Type B pancreatic cell (in vitro differentiated cells): ENCODE measurements at places on chromosomes 4 and X.

DNA sequence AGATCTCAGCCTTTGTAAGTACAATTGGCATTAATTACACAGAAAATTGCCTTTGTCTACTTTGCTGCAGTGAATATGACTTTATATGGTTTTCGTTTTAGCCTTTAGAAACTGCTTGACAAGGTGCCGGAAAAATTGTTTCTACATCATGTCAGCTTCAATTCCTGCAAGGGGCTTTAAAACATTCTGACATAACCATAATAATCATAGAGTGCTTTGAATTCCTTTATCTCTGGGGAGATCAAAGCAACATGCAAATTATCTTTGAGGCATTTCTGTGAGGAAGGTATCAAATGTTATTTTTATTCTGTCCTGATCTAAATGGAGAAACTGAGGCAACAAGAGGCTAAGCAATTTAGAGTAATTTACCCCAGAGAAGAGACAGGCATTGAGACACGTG, 57.8 kb downstream of the MMRN1 start:
- no peak for DNase-seq

- DNase-seq = no peak
Measured at GRCh38 chr4:14807856-14808255, 194.4 kb upstream of the CPEB2 start.

- DNase-seq = no peak
Measured at GRCh38 chrX:37378830-37379229, 29.7 kb downstream of the PRRG1 start.

DNA sequence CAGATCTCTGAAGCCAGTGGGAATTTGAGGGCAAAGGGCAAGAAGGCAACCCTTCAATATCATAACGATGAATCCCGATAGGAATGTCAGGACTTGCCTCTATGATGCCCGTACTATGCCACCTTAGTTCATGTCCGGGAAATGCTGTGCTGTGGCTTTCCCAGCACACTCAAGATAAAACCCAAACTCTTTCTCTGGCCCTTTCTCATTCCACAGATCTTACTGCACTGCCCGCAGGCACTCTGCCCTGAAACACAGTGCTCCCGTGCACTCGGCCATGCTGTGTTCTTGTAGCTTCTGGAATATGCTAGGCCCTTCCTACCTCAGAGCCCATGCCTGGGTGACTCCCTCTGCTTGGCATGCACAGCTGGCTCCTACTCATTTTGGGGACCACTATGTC, 26.3 kb downstream of the SORCS2 start:
- no peak for DNase-seq

DNA sequence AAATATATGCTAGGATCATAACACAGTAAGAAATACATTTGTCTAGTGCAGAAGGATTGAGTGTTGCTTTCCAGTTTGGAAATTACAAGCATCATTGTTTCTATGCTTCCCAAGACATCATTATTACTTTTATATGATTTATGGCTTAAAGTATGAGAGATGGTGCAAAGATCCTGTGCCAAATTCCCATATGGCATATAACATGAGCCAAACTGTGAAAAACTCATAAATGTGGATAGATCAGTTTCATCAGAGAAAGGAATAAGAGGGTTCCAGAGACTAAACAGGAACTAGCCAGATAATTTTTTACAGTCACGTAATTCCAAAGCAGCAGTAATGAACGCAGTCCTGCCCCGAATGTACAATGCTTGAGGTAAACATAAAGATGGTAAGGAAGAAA, 126.3 kb downstream of the PRDM5 start:
- no peak for DNase-seq

DNA sequence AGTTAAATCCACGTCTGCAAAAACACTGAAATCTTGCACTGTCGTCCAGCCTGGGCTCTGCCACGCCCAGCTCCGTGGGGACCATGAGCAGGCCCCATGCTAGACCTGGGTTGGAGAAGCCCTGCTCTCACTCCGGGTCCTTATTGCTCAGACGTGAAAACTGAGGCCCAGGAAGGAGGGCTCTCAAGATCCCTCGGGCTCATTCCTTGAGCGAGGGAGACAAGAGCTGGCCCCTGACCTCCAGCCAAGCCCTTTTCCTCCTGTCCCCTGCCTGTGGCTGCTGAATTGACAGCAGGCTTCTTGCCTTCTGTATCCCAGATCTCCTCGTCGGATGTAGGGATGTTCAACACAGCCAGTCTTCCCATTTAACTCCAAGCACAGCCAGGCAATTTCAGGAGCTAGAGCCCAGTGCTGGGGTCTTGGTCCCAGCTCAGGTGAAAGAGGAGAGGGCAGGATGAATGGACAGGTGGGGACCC, 109.5 kb downstream of the CPZ start:
- peak; percentile 40 for DNase-seq

- no peak for DNase-seq
Measured at GRCh38 chrX:21779095-21779494, 21.2 kb upstream of the SMPX start.

DNA sequence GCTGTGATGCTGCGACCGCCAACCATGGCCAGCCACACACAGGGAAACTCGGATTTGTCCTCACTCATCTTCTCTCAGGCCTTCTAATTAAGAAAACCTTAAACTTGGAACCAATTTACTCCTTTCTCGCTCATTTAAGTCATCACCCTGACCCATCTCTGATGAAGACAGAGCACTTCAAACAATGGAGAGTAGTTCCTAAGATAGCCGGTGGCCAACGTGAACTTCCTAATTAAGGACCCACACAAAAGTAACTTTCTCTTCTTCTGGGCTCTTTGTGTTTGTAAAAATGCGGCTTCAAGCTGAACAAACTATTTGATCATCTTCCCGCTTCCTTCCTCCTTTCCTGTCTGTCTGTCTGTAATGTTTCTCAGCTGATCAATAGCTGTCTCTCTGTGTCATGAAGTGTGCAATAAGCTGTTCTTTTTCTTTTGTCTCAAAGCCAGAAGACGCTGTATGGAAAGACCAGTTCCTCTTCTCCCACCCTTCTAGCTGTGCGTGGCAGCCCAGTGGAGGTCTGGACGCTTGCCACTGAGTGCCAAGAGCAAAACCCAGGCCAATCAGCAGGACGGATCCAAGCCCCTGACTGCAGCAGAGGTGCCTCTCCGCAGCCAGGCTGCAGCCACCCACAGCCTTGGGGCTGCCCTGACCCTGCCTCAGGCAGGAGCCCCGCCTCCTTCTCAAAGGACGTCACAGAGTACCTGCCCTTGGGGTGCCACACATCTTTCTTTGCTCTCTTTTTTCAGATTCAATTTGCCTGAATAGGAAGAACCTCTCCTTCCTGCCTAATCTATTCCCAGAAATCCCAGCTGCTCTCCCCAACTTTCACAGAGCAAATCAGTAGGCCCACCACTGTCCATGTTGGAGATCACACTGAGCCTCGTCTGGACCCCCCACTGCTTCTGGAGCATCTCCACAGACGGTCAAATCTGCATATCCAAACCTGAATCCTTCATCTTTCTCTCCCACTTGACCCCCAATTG, 59.3 kb downstream of the MAML3 start:
- no peak for DNase-seq

DNA sequence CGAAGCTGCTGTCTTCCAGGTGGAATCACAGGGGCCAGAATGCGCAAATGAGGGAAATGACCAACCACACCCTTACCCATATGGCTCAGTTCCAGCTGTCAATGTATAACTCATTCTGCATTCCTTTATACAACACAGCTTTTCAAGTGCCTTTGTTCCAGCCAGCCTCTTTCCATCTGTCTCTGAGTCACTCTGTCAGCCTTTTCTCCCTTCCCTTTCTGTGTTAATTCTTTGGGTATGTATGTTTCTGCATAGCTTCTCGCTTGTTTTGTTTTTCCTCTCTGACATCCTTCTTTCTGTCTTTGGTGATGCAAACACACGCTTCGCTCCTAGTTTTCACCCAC, 54.5 kb downstream of the RS1 start:
- DNase-seq = no peak

DNA sequence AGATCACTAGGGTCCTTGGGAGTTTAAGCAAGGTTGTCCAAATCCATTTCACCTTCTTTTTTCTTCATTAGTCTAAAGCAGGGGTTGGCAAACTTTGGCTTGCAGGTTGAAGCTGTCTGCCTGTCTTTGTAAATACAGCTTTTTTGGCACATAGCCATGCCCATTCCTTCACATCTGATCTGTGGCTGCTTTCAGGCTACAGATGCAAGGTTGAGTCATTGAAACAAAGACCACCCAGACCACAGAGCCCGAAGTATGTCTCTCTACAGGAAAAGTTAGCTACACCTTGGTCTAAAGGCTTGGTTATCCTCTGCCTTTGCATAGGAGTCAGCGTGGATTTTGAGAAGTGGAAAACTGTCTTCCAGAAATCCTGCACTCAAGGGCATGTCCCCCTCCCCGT, 238.1 kb upstream of the STS start:
- no peak for DNase-seq

- no peak for DNase-seq
Measured at GRCh38 chr4:95214408-95214807, 334.4 kb downstream of the UNC5C start.

DNA sequence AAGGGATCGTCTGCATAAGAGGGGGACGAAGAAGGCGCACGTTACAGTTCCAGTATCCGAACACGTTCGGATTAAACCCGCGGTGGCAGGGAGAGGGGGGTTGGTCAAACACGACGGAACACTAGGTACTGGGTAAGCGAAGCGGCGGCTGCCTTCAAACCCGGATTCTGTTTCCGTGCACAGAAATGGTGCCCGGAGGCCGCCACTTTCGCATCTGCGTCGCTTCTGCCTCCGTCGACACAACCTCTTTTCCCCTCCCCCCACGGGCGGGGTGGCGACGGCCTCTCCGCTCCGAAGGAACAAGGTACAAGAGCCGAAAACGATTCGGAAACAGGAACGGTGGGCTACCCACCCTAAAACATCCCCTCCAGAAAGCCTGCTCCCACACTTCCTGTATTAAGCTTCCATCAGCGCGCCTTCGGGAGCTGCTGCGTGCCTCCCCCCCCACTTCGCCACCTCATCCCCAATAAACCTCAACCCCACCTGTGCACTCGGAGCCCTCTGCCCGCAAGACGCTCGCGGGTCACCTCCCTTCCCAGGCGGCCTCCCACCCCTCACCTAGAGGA, 667 bp downstream of the G3BP2 start:
- peak; percentile 76 for DNase-seq

DNA sequence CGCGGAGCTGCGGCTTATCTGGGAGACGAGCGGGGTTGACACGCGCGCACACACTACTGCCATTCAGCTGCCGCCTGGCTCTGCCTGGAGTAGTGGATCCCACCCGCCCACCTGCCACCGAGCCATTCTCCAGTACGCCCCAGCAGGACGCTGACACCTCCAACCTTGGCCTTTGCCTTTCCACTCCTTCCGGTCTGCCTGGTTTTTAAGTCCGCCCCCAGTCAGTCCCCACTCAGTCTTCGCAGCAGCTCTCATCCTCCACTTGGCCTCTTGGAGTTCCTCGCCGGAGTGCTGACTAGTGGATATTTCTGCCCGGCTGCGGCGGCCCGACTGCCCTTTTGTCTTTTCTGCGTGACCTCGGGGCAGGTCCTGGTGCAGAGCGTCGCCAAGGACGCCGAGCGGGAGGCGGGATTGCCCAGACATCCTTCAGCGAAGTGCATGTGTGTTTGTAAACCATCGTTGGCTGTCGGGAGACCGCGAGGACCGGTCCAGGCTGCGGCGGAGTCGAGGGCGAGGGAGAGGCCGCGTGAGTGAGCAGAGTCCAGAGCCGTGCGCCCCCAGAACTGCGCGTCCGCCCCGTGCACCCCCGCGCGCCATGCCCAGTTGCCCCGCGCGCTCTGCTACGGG, 1.1 kb downstream of the SLIT2 start:
- peak; percentile 72 for DNase-seq

GRCh38 chr4:4577359-4577875, 35.6 kb upstream of the STX18 start:
- DNase-seq = no peak

- no peak for DNase-seq
Measured at GRCh38 chr4:185470501-185471195, 885 bp downstream of the CCDC110 start.

DNA sequence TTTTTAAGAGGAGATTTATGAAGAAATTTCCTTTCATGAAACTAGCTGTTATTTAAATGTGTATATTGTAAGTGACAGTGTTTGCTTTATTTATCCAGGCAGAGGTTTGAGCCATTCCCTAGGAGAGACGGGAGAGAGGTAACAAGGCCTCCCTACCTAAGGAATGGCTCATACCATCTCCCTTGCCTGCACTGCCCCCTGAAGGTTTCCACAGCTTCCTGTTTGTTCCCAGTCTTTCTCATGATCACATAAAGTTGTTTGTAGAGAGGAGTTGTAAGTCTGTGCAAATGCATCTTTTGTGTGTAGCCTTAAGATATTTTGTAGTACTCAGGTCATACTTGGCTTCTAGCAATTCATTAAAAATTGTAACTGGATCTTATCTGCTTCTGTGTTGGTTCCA, 1504.5 kb upstream of the PCDH10 start:
- no peak for DNase-seq

DNA sequence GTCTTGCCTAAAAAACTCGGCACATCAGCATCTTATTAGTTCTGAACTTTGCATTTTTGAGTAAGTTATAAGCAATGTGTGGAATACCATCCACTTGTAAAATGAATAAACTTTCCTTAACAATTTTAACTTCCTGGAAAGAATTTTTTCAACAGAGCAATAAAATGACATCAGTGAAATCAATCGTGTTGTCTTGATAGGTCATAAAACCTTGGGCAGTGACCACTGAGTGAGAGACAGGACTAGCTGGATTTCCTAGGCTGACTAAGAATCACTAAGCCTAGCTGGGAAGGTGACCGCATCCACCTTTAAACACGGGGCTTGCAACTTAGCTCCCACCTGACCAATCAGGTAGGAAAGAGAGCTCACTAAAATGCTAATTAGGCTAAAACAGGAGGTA, 403.0 kb upstream of the CNKSR2 start:
- DNase-seq = no peak

DNA sequence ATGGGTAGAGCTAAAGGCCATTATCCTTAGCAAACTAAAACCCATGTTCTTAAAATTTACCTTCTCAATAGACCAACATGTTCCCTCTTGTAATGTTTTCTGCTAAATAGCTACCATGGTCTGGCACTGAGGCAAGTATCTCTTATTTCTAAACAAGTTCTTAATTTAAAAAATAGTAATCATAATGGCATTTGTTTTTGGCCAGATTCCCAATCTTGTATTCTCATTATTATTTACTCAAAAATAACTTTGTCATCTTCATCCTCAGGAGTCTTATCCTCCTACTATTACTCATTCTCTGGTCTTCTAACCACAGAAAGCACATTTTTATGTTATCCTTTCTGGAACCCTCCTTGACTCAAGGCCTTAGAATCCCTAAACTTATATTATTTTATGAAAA, 931.2 kb downstream of the CCSER1 start:
- DNase-seq = no peak

DNA sequence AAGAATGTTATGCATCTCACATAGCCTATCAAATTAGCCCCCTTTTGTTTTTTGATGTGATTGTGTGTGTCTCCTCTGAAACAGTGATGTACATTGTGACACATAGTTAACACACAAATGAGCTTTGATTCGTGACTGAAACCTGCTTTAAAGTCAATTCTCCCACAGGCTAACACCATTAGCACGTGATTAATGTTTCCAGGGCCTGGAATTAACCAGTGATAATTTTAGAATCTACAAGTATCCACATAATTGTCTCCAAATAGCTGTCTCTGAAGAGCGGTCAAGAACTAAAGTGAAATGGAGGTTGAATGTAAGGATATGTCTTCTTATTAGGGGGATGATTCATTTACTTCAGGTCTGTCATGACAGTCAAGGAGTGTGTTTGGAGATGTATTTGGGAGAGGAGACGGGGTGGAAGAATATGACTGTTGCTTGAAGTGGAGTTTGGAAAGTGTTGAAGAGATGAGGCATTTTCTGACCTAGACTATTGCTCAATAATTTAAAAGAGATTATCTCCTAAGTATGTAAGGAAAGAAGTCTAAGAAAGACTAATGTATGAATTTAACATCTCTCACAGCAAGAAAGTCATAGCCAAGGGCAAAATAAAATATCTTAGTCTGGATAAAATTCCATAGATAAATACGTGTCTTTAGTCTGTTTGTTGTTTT, 13.7 kb upstream of the RASGEF1B start:
- no peak for DNase-seq
